ENCODE measurements at places on chromosomes 3 and 15.

DNA sequence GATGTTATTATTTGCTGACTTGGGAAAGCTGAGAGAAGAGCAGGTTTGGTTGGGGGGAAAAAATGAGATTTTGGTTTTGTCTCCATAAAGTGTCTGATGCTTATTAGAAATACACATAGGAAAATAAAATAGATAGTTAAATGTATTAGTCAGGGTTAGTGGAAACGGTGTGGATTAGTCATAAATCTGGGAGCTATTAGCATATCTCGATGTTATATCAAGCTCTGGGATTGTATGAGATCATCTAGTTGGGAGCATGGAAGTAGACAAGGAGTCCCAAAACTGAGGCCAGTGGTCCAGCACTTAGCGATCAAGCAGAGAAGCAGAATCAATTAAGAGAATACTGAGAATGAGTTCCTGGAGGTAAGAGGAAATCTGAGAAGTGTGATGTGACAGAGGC is 845.5 kb downstream of the ROBO2 start:
- DNase-seq = no peak

GRCh38 chr15:64235552-64235951 is 72.7 kb upstream of the PPIB start:
- no peak for DNase-seq

GRCh38 chr15:87744815-87745214 is 511.7 kb downstream of the NTRK3 start:
- no peak for DNase-seq

- no peak for DNase-seq
Observed at GRCh38 chr3:126389112-126389793, 5.5 kb upstream of the CFAP100 start.

GRCh38 chr15:58952751-58953150 is 19.3 kb upstream of the SLTM start:
- no peak for DNase-seq

DNA sequence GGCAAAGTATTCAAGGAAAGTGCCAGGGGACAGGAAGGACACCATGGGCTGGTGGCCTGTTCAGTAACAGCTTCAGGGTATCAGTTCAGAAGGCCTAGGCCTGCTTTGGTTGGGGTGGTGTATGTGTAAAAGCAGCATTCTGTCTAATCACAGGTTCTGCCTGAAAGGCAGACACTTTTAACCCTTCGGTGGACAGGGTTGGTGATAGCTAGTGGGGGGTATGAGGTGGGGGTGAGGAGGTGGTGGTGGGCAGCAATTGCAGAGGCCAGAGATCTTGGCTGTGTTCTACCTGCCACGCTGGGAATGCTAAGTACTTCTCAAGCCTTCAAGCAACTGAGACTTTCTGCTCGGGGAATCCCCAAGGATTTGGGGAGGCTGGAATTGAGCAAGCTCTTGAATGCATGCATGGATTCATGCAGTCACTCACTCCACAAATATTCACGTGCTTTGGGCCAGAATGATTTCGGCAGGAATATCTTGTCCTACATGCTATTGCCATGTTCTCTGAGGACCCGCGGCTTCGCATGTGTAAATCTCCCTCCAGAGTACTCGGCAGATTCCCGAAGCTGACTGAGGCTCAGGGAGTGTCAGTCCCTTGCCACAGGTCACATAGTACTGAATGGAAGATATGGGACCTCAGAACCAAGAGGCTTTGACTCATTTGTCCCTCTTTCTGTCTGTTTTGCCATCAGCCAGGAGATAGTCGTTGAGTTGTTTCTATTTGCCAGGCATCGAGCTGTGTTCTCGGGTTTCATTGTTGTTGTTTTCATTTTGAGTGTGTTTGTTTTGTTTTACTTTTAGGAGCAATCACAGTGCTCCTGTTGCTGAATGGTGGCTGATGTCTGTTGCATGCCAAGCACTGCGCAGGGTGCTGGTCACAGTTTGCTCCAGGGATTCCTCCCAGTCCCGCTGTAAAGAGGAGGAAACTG is 65.5 kb downstream of the SMAD3 start:
- no peak for DNase-seq

DNA sequence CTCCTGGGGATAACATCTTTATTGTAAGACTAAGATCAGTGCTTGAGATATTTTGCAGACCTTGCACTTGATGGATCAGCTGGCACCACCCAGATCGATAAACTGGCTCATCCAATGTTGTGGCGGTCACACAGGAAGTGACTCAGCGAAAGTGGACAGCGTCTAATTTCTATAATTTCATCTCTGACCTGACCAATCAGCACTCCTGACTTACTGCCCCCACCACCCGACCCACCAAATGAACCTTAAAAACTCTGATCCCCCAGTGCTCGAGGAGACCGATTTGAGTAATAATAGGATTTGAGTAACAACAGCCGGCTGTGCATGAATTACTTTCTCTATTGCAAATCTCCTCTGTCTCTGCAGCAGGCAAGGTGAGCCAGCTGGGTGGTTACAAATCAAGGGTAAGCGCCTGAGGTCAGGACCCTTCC is 62.7 kb upstream of the RNU6-1 start:
- no peak for DNase-seq

DNA sequence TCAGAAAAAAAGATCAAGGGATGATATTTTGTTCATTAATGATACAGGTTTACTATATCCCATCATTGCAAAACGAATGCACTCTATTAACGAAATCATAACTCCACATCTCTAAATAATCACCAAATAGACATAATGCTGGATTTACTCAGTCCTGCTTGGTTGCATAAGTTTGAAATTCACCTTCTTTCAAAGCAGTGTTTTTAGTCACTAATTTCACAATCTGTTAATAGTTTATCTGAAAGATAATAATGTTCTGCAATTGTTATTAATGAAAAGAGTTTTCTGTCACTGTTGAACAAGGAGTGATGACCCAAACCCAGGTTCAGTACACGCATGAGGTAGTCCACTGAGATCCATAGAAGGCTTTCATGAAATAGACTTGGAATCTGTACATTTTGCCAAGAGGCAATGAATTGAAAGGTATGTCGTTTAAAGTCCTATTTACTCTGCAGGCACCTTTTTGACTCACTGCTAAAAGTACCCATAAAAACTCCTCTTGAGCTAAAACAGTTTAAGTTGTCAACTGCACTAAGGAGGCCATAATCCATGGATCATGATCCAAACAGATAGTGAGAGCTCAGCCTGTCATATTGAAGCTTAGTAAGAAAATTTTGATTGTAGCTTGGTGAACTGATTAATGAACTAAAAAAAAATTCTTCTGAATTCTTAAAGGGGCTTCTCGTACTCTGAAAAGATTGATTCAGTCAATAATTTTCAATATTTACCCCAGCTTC is 75.6 kb upstream of the MBNL1 start:
- no peak for DNase-seq

DNA sequence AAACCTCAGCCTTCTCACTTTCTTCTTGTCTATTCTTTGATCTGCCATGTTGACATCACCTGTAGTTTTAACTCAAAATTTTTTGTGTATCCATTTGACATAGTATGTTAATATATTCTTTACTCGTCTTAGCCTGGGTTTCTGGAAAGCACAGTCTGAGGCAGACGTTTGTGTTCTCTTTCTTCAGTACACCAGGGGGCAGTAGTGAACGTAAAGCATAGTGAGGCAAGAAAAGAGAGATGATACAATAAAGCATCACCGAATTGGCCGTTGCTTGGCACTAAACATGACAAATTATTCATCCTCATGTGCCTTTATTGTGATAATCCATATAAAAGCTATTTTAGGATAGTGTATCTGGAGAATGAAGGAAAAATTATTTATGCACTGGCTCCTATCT is 141.0 kb upstream of the MYRIP start:
- no peak for DNase-seq

GRCh38 chr15:49082960-49083359 is 36.7 kb upstream of the SECISBP2L start:
- no peak for DNase-seq

DNA sequence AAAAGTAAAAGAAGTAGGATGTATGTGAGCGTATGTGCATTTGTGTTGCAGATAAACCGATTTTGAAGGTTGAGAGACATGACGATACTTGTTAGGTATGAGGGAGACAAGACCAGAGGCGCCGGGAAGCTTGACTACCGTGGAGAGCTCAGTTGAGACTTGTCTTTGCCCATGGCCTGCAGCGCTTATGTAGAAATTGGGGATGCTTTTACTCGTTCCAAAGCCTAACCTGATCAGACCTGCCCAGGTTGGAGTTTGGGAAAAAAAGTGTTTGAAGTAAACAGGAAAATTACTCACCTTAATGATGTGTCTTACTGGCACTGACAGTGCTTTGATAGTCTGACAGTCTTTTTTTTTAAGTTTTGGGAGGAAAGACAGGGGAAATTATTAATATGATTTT is 202.8 kb downstream of the TP63 start:
- DNase-seq = no peak

- DNase-seq = peak; percentile 98
Observed at GRCh38 chr15:64095795-64096667, at the start of gene SNX1. SNX1 (plus strand) TSS chr15:64095982; CDS start chr15:64096014, 32 bp downstream.

DNA sequence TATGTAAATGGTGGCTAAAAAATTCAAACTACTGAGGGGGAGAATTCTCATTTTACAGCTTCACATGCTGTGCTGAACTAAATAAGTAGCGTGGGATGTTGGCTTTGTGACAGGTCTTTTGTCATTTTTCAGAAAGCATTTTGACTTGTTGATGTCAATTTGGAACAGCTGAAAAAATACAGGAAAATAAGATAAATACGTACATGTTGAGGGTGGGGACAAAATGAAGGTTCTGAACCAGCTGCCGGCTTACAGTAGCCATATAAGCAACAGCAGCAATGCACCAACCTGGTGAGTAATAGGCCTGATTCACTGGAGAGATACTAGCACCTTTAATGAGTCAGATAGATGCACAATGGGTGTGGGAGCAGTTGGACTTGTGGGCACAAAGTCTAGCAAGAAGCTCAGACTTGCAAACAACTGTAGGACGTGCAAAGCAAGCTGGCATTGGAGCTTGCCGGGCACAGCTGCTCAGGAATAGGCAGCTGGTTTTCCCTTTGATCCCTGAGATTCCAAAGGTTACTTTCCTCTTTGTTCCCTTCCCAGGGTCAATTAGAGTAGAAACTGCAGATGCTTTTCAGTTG is 12.9 kb downstream of the B3GNT5 start:
- DNase-seq = no peak

GRCh38 chr15:63626955-63627354 is 29.8 kb downstream of the FBXL22 start:
- DNase-seq = no peak

GRCh38 chr3:42613462-42613861 is 13.0 kb downstream of the NKTR start:
- no peak for DNase-seq

GRCh38 chr3:38247366-38248035 is 18.1 kb upstream of the SLC22A13 start:
- DNase-seq = no peak

DNA sequence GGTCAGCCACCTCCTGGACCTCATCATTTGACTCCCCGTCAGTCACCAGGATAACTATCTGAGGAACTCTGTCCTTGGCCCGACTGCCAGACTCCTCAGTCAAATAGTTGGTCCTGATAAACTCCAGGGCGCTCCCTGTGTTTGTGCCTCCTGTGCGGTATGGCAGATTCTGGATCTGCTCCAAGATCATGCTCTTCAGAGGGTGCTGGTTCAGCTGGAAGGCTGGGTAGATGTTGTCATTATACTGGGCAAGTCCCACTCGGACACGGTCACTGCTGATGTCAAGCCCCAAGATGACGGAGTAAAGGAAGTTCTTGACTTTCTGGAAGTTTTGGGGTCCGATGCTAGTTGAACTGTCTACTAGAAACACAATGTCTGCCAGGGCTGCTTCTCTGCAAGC is 31.1 kb upstream of the CAPN7 start:
- no peak for DNase-seq

- DNase-seq = no peak
Observed at GRCh38 chr3:81339040-81339845, 422.2 kb downstream of the GBE1 start.

- DNase-seq = no peak
Observed at GRCh38 chr3:53820084-53820483, 26.1 kb downstream of the CHDH start.

DNA sequence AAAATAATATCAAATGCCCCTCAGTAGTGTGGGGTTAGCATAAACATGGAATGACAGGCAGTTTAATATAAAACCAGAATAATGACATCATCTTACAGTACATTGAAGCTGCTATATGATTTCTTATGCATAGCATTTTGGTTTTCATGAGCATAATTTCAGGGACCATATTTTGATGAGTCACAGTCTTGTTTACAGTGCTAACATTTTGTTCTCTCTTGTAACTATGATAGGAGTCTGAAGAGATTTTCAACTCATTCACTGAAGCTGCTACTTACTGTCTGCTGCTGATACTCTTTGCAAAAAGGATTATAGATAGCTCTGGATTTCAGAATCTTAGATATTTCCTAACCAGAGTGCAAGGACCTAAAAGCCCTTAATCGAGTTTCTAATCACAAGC is 92.6 kb upstream of the CCDC54 start:
- DNase-seq = no peak

DNA sequence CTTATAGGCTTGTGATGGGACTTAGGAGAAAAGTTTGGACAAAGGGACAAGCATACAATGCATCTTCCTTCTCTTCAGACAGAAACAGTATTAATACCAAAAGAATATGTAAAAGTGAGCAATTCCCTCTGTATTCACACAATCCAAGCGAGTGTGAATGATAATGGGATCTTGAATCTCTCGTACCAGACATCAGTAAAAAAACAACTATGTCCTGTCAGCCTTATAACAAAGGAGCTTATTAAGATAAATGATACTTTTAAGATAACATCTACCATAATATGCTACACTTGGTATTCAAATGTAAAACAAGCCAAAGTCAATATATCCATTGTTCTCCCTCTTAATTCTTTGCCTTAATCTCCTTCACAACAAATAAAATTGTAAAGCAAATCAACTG is 288.6 kb upstream of the CNTN6 start:
- no peak for DNase-seq

- no peak for DNase-seq
Observed at GRCh38 chr3:112531358-112531781, 30.4 kb downstream of the ATG3 start.

DNA sequence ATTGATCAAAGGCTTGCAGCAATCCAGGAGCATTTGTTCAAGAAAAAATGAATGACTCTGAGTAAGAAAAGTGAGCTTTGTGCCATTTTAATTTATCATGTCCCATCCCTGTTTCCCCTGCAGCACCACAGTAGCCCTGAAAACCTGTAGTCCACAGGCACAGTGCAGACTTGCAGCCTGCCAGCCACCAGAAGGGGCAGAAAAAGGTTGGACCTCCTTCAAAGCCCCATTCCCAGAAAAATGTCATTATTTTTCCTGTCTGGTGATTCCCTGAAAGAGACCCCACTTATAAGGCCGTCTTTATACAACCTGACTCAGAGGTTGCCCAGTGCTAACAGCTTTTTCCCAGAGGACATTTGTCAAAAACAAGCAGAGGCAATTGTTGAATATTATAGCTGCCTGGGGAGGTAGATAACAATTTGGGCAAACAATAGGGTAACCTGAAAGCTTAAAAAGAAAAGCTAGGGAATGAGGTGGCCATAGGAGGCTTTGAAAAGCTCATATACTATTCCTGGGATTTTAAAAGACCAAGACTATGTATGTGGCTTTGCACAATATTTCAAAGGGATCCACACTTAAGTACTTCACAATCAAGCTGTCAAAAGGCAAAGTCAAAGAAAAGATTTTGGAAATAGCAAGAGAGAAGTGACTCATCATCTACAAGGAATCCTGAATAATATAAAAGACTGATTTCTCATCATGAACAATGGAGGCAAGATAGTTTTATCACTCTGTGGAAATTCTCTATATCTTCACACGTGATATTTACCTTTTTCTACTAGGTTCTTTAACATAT is 136.8 kb upstream of the PLXNA1 start:
- no peak for DNase-seq

Measured in stimulated activated CD8-positive, alpha-beta memory T cell treated with anti-CD3 and anti-CD28 coated beads, Interleukin-7, amount 100 ng/mL, for 1 hour (primary cell).